Large intestine (tissue), 12 donors: ENCODE measurements at places on chromosomes 5 and 9. TPM values are rescaled to one million over a fixed set of nuclear protein-coding genes. Genes with fewer than 3 reads are reported as not detected.

- DNase-seq, result no peak
Measured at GRCh38 chr9:3058409-3058808, 214.5 kb upstream of the PUM3 start.

DNA sequence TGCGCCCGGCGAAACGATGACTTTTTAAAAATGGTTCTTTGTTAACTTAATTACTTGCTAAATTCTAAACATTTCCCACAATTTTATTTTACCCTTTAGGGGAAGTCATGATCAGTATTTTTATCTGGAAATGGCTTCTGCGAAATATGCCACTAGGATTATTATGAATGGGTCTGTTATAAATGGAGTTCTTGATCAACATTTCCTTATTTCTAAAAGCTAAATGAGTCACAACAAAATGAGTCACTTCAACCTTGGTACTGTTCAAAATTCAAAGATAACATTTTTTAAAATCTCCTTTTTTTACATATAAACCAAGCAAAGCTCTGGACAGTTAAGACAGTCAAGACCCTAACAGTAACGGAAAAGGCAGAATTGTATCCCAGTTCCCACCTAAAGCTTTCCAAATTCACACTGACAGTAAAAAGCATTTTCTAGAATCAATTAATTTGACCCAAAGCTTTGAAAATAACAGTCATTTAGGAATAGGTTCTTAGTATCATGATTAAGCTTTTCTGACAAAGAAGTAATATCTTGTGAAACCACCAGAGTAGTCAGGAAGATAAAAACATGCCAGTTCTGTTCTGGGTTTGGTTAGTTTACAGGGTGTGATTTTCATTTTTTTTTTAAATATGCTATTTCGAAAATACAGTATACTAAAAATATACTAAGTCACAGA lies 81.7 kb downstream of the LHFPL2 start:
- no peak for DNase-seq

DNA sequence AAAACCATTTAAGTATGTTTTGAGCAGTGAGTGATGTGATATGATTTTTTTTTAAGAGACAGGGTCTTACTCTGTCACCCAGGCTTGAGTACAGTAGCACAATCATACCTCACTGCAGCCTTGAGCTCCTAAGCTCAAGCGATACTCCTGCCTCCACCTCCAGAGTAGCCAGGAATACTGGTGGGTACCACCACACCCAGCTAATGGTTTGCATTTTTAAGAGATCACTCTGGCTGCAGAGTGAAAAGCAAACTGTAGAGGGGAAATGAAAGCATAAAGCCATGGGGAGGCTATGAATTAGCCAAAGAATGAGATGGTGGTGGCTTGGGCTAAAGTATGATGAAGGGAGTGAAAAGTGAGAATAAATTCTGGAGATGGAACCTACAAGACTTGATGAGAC lies 199.1 kb downstream of the HINT1 start:
- no peak for DNase-seq

DNA sequence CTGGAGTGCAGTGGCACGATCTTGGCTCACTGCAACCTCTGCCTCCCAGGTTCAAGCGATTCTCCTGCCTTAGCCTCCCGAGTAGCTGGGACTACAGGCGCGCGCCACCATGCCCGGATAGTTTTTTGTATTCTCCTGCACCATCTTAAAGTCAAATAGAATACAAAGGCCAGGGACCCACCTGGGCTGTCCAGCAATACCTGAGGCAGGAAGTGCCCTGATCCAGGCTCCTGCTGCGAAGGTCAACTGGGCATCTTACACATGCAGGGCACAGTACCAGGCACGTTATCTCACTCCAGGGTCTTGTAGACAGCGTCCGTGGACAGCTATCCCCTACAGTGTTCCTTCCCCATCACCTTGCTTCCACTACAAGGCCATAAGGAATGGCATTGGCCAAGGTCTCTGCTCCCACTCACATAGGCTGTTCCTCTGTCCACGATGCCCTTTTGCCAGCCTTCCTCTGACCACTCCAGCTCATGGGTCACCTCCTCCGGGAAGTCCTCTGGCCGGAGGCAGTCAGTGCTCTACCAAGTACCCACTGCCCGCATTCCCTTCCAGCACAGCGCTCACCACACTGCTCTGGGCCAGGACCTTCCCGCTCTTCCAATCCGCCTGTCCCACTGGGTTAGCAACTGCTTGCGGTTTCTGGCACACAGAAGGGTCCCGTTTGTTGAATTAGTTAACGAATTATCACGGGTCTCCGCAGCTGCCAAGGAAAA lies 978 bp downstream of the P4HA2 start:
- no peak for DNase-seq

DNA sequence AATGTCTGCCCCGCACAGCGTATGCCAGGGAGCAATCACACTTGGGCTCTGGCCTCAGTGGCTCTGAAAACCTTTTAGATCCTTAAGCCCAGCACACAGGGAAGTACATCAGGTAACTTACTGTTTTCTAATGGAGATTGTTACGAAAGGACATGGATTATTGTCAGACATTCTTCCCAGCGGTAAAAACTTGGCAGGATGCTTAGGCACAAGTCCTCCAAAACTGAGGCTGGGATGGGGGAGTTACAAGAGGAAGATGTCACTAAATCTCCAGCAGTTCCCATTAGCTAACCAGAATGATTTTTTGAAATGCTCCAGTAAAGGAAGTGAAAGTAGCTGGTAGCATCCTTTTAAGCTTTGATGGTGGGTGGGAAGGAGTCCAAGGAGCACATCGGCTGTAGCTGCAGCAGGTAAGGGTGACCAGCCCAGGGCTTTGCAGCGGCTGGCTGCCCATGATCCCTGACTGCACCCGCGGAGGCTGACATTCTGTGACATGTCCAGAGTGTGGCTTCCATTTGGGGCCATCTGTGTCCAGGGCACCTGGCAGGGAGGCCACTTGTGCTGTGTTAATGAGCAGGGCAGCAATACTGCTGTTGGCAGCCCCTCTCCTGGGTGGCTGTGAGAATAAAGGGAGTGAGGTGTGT lies 165.8 kb downstream of the GADD45G start:
- no peak for DNase-seq

DNA sequence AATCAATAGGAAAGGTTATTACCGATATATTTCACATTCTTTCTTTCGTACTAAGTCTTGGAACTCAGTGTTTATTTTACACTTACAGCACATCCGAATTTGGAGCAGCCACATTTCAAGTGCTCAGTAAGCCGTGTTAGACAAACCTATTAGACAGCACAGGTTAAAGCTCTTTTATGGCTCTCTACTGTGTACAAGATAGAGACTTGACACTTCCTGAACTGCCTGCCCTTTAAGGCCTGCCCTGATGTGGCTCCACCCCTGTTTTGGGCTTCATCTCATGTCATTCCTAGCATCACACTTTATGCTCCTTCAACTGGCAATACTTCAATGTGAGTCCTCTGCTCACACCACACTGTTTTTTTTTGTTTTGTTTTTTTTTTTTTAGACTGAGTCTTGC lies 23.5 kb upstream of the SUSD1 start:
- DNase-seq, result peak; percentile 36

DNA sequence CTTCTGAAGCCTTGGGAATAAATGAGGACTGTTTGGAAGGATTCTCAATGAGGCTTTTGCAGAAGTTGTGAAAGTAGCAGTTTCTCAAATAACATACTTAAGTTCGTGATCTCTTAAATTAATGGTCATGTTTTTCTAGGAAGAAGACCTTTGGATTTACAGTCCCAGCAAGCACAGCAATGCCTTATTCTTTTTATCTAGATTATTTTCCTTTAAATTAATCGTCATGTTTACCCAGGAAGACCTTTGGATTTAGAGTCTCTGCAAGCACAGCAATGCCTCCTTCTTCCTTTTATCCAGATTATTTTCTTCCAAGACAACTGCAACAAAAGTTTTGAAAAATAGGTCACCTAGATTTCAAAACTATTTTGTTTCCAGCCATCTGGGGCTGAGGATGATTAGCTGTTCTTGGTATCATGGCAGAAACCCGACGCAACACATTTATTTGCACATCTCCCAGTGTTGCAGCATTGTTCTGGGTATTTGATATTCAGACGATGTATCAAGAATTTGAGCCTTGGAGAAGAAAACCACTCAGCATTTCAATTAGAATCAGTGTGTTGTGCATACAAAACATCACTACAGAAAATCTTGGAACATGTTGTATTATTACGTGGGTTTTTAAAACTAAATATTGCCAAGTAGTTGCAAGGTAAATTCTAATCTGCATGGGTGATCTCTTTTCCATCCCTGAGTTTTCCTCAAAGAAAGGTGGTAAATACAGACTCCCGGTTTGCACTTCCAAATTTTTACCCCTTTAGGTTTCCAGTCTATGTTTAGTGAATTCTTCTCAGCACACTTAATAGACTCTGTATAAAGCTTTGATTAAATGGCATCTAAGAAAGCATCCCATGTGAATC lies 50.9 kb downstream of the JAKMIP2 start:
- DNase-seq, result no peak

Gene NOTCH1
- polyA plus RNA-seq, result 13.4 TPM

Gene LMX1B
- polyA plus RNA-seq, result 0.96 TPM

Gene LOX
- 10.9 TPM for polyA plus RNA-seq
